ENCODE measurements at places on chromosomes 11 and 22. TPM values are rescaled to one million over a fixed set of nuclear protein-coding genes. Genes with fewer than 3 reads are reported as not detected.

The ME3 gene
- total RNA-seq = 49.6 TPM

The ATL3 gene
- total RNA-seq = 19.5 TPM

The C22orf23 gene
- total RNA-seq = 0.46 TPM

The UBQLN3 gene
- total RNA-seq = 0.37 TPM

The SCT gene
- not detected for total RNA-seq

The NRXN2 gene
- 9.2 TPM for total RNA-seq

The PIWIL4 gene
- total RNA-seq = 1.1 TPM

The SLC22A12 gene
- not detected for total RNA-seq

The HBD gene
- not detected for total RNA-seq

The GRAP2 gene
- total RNA-seq = not detected

The OR8D1 gene
- not detected for total RNA-seq

The ZFTA gene
- total RNA-seq = 42.6 TPM

The ZP1 gene
- total RNA-seq = not detected

The ENTHD1 gene
- total RNA-seq = not detected

The ELMOD1 gene
- not detected for total RNA-seq

The PLEKHB1 gene
- total RNA-seq = 31.1 TPM

The MYO7A gene
- total RNA-seq = 0.97 TPM

The RAG1 gene
- total RNA-seq = 0.84 TPM

The YPEL4 gene
- total RNA-seq = not detected

The VSIG10L2 gene
- not detected for total RNA-seq

The TRIM51 gene
- not detected for total RNA-seq

The NCAM1 gene
- total RNA-seq = 20.8 TPM

The EMID1 gene
- 17.7 TPM for total RNA-seq

The GAB4 gene
- not detected for total RNA-seq

The MYOD1 gene
- not detected for total RNA-seq

The RBM14 gene
- 38.2 TPM for total RNA-seq

The CAPN1 gene
- 24.3 TPM for total RNA-seq

The MS4A3 gene
- not detected for total RNA-seq

The GALNT18 gene
- 4.0 TPM for total RNA-seq

The TBC1D10A gene
- total RNA-seq = 10.2 TPM

The MS4A7 gene
- not detected for total RNA-seq

The PNPLA3 gene
- total RNA-seq = 4.8 TPM

The BSX gene
- total RNA-seq = not detected

The RHOD gene
- total RNA-seq = 6.6 TPM

The EHF gene
- total RNA-seq = 0.12 TPM

The KCNJ5 gene
- total RNA-seq = not detected

The CASTOR1 gene
- total RNA-seq = 6.2 TPM

The RNF214 gene
- 43.6 TPM for total RNA-seq

The PATL1 gene
- 15.3 TPM for total RNA-seq

The RIC3 gene
- 29.5 TPM for total RNA-seq

The RTN3 gene
- 279 TPM for total RNA-seq

The KCTD14 gene
- 5.3 TPM for total RNA-seq

The AGBL2 gene
- 3.7 TPM for total RNA-seq

The SNX32 gene
- 3.0 TPM for total RNA-seq

The RBM7 gene
- 61.1 TPM for total RNA-seq
